Renal pelvis (tissue), 12 donors: ENCODE measurements at places on chromosomes 5 and 9. TPM values are rescaled to one million over a fixed set of nuclear protein-coding genes. Genes with fewer than 3 reads are reported as not detected.

The PROB1 gene
- polyA plus RNA-seq = 4.2 TPM

DNA sequence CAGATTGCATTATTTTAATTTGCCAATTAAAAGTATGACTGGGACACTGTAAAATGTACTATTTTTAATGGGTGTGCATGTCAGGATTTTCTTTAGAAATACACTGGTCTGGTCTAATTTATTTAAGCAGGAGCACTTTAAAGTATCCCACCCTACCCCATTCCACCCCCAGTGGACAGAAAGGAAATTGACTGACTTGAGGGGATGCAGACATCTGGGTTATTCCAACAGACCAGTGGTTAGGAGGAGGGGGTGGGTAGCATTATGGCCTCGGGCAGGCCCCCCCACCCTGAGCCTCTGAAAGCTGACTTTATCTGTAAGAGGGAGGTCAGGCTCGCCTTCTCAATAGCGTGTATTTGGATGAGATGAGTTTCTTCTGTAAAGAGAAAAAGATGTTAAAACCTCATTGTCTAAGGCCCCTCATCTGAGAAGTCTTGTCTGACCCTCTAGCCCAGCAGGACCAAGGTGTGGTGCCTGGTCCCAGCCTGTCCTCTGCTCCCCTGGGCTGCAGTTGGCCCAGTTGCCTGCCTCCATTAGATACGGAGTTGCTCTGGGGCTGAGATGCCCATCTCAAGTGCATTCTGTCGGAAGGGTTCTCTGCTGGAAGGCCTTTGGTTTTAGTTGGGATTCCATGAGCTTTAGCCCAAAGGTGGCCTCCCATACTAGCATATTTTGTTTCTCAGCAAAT is 4.4 kb downstream of the HNRNPAB start:
- no peak for DNase-seq

DNA sequence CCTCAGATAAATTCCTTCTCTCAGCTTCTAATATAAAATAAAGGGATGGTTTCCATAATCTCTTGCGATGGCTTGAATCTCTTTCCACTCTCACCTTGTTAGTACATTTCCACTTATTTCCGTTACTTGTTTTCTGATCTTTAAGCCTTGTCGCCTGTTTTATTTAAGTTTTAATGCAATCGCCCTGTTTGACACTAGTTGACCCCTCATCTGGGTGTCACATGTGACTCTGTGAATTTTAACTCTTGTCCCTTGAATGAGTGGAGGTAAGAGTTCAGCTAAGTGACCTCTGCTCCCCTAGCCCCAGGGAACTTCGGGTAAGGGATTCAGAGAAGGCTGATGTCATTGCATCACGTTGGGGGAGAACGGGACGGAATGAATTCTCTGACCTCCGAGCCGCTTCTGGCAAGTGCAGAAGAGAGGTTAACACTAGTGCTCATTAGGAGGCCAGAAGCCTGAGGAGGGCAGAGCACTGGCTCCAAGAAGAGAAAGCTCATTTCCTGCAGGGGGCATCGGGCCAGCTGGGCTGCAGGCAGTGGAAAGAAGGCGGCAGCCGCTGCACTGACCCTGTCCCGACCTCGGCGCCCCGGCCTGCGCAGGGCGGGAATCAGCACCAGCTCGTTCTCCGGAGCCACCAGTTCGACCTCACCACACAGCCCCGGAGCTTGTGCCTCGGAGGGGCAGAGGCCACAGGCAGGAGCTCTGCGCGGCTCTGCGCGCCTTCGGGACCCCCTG is 569 bp downstream of the HINT2 start:
- DNase-seq = peak; percentile 51

The SLCO4C1 gene
- 21.1 TPM for polyA plus RNA-seq

DNA sequence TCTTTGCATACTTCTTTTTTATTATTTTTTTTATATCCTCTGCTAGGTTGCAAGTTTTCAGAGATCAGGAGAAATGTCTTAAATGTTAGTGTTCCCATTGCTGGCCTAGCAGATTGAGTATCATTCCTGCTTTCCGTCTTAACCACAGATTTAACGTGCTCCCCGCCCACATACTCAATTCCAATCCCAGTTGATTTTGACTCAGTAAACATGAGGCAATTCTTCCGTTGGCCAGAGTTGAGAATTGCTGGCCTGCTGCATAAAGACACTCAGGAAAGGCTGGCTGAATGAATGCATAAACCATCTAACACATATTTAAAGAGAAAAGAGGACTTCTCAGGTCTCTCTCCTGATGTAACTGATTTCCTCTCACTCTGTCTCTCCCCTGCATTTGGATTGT is 46.8 kb upstream of the PLPP6 start:
- DNase-seq = no peak

The PAX5 gene
- polyA plus RNA-seq = 0.27 TPM

DNA sequence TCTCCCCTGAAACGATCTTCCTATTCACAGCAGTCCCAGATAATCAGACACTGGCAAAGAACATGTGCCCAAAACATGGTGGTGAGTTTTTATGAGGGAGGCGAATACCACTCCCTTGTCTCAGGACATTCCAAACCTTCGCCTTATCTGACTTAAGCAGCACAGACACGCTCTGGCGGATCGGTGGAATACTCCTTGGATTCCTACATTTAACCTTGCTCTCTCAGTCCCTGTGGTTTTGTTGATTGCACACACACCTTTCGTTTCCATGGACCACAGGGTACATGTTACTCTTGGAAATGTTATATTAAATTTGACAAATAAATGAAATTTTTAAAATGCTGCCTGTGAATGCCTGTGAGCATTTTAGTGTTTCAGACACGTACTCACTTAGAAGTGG is 87.8 kb upstream of the CPEB4 start:
- no peak for DNase-seq

GRCh38 chr9:36748322-36748899 is 175.7 kb downstream of the MELK start:
- DNase-seq = peak; percentile 80

GRCh38 chr5:9776525-9776924 is 146.4 kb upstream of the TAS2R1 start:
- no peak for DNase-seq

GRCh38 chr5:69271376-69271775 is 36.7 kb downstream of the CDK7 start:
- no peak for DNase-seq

DNA sequence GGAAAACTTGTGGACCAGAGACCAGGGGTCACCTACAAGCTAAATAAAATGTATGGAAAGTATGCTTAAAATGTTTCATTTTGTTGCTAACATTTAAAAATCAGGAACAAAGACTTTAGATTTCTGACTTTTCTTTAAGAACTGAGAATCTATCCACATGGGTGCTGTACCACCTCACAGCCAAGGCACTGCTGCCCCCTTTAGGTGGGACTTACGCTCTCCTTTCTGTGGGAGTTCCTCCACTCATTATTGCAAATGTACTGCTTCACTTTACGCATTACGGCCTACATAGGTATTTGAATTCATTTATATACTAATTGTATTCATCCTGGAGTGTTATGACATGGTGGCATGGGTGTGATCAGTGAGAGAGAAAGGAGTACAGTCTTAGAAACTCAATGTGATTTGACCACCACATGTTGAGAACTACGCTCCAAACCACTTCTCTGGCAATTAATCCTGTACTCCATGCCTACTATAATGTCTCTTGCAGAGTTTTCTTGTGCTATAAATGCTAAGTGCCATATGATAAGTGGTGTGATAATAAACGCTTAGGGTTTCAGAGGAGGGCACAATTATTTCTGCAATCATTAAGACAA is 24.7 kb upstream of the CETN3 start:
- peak; percentile 20 for DNase-seq

The DNM1 gene
- 91.2 TPM for polyA plus RNA-seq

The ARHGAP26 gene
- polyA plus RNA-seq = 14.4 TPM

- no peak for DNase-seq
Measured at GRCh38 chr5:131538177-131538593, 96.8 kb downstream of the RAPGEF6 start.

GRCh38 chr5:170466988-170467707 is 36.7 kb upstream of the KCNIP1 start:
- DNase-seq = no peak

DNA sequence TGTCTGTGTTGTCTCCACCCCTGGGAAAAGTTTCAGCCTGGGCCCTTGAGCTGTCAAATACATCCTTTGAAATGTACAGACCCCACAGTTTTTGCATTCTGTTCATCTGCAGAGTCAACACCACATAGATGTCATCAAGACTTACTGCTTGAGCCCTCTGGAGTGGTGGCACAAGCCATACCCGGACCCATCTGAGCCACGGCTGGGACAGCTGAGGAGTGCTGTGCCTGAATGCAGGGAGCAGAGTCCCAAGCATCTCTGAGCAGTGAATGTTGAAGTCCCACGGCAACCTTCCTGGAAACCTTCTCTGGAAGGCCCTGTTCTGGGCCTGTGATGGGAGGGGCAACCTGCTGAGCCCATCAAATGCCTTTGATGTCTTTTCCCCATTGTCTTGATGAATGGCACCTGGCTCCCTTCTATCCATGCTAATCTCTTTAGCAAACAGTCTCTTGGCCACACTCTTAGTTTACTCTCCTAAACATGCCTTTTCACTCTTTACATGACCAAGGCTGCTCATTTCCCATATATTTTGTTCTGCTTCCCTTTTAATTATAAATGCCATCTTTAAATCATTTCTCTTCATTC is 92.5 kb downstream of the ATPSCKMT start:
- DNase-seq = no peak

The ACTBL2 gene
- not detected for polyA plus RNA-seq

GRCh38 chr9:35051069-35051967 is 21.1 kb downstream of the VCP start:
- DNase-seq = peak; percentile 30

DNA sequence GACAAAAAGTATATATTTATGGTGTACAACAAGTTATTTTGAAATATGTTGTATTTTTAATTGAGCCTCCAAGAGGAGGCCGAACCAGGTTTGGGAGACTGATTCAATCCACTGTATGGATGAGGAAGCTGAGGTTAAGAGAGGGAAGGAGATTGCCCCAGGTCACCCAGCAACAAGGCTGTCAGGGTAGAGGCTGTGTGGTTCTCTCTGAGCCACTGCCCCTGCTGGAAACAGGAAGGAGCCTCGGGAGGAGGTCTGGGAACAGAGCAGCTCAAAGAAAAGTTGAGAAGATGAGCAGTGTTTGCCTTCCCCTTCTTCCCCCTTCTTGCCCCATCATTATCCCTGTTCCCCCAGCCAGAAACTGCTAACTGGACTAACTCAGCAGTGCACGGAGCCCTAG is 6.6 kb upstream of the FAT2 start:
- DNase-seq = no peak

DNA sequence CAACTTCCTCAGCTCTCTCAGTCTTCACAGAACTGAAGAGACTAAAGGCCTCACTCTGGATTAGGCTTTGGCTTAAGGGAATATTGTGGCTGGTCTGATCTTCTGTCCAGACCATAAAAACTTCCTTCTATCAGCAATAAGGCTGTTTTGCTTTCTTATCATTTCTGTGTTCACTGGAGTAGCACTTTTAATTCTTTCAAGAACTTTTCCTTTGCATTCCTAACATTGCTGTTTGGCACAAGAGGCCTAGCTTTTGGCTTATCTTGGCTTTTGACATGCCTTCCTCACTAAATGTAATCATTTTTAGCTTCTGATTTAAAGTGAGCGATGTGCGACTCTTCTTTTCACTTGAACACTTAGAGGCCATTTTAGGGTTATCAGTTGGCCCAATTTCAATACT is 88.7 kb upstream of the ACOT12 start:
- no peak for DNase-seq

GRCh38 chr5:61525512-61526206 is 193.6 kb downstream of the ZSWIM6 start:
- DNase-seq = peak; percentile 45

DNA sequence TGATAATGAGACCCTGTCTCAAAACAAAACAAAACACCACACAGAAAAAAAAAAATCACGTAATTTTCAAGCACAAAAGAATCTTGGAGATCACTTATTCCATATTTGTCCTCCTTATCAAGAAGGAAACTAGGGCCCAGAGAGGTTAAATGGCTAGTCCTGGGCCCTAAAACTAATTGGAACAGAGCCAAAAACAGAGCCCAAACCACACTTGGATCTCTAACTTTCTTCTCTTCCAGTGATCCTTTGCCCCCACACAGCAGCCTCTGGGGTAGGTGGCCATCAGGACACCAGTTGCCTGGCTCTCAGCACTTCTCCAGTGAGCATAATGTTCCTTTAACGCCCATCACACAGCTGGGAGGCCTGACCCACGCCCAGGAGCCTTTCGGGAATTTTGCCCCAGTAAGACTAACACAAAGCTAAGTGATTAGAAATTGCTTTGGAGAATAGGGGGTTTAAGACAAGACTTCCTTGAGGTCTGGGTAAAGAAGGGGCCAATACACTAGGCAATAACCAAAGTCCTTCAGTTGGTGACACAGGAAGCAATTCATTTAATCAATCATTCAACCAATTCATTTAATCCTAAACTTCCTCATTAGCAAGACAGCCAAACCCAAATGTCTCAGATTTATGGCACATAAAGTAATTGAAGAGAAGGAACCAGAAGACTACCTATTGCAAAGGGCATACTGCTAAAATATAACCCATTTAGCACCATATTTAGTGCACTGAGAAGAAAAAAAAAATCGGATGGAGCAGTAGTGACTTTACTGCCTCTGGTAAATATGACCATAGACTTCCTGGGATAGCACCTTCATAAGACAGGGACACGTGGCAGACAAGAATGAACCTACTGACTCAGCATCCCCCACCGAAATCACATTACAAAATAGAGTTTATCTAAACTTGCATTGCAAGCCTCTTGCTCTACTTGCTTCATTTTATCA is 77.8 kb downstream of the ZNF608 start:
- no peak for DNase-seq

DNA sequence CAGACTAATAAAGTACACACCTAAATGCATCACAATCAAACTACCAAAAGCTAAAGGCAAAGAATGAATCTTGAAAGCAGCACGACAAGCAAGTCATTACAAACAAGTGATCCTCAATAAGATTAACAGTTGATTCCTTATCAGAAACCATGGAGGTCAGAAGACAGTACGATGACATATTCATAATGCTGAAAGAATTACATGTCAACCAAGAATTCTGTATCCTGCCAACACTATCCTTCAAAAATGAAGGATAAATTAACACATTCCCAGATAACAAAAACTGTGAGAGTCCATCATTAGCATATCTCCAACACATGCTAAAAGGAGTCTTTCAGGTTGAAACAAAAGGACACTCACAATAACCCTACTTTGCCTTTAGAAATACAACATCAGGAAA is 39.4 kb downstream of the NR3C1 start:
- no peak for DNase-seq

The SMIM33 gene
- not detected for polyA plus RNA-seq

- DNase-seq = peak; percentile 48
Measured at GRCh38 chr9:98831696-98832095, 24.2 kb downstream of the GALNT12 start.

GRCh38 chr9:99807276-99807852 is 14.3 kb upstream of the NR4A3 start:
- peak; percentile 68 for DNase-seq

The OR1J2 gene
- polyA plus RNA-seq = not detected

GRCh38 chr5:74384851-74385250 is 255.7 kb downstream of the ENC1 start:
- peak; percentile 81 for DNase-seq

GRCh38 chr5:178416919-178417318 is 173.3 kb downstream of the COL23A1 start:
- no peak for DNase-seq

The GADD45G gene
- polyA plus RNA-seq = 4.3 TPM
